ENCODE measurements at places on chromosomes 2 and 18.

DNA sequence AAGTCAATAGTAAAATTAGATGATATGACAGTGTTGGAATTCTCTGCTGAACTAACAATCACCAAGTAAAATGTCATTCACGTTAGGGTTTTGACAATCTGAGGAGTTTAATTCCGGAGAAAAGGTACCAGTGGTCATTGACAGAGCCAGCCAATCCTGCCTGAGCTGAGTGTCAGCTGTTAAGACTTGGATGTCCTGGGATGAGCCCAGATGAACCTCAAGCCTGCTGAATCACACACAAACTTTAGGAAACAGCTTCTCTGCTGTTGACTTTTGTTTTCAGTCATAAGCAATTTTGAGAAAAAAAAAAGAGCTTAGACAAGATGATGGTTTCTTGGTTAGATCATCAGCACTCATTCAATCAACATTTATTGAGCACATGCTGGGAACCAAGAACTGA lies 600.0 kb upstream of the SLC39A10 start:
- no peak for DNase-seq

DNA sequence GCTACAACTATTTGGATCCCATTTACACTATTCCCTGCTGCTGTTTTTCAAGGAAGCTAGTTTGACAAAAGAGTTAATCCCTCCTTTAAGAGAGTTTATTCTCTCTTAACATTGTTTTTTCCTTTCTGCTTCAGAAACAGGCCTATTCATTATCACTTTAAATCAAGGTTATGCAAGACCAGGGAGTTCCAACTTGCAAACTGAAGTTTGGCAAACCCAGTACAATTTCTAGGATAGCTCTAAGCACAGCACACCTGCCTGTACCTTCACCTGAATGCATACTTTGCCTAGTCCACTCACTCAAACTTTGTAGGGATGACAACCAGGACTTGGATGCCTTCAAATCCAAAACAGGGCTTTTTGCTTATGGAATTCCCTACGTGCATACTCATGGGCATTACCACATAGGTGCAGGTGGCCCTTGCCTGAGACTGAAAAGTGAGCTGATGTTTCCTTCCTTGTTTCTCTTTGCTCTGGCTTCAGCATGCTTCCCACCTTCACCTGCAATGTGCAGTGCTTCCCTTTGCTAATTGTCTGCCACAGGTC lies 193.8 kb upstream of the MMADHC start:
- no peak for DNase-seq

GRCh38 chr2:15561574-15562344 lies 625 bp upstream of the NBAS start:
- DNase-seq, result peak; percentile 45

GRCh38 chr2:28451793-28452533 lies 43.9 kb upstream of the PLB1 start:
- DNase-seq, result no peak

DNA sequence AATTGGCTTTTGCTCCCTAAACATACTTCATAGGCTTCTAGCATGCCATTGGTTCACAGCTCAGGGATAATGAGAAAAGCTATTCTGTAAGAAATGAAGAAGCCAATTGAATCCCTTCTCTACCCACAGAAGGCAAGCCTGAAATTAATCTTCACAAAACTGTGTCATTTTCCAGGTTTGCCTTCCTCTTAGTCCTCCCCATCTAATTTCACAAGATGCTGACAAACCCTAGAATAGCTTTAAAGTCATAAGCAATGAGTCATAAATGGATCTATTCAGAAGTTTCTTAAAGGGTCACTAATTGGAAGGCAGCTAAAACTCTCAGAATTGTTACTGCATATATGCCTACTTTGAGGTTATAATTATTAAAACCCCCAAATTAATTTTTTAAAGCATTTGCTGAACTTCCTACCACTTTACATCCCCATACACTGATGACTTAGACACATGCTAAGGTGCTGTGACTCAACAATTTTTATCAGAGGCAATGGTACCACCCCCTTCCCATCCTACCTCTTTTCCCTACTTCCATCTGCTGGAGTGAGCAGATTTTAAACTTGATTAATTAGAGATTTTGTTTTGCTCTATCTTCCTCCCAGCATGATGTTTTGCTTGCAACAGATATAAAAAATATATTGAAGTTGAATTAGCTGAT lies 51.3 kb upstream of the NABP1 start:
- DNase-seq, result no peak

DNA sequence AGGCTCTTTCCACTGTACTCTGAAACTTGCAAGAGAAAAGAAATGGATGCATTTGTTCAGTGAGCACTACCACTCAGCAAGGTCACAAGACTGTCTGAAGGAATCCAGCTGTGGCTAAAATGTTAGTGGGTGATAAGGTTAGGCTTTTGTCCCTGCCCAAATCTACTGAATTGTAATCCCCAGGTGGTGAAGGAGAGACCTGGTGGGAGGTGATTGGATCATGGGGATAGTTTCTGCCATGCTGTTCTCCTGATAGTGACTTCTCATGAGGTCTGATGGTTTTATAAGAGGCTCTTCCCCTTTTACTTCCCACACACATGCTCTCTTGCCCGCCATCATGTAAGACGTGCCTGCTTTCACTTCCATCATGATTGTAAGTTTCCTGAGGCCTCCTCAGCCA lies 68.2 kb downstream of the ZNF385B start:
- DNase-seq, result no peak

DNA sequence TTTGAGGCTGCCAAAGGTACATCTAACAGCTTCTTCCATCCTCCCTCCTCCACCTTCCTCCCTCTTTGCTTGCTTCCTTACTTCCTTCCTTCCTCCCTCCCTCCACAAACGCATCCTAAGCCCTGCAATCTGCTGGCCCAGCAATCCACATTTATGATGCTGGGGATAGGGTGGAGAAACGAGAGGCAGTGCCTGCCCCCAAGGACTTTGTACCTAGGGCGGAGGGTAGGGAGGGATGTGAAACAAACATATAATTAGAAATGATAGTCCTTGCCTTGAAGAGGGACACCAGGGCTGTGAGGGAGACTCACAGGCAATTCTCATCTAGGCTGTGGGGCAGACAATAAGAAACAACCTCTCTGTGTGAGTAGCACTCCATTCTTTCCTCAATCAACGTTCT lies 188.3 kb downstream of the ANKRD30B start:
- no peak for DNase-seq

DNA sequence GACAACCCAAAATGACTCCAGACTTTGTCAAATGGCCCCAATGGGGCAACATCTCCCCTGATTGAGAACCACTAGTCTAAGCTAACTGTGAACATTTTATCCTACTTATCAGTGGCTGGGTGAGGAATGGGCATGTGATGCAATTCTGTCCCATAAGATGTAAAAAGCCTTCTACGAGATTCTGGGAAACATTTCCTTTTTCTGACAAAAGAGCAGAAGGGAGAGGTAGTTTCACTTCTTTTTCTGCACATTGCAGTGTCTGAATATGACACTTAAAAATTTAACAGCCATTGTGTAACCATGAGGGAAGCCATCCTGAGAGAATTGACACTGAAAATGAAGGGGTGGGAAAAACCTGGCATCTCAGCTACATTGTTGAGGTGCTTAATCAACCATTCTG lies 17.3 kb upstream of the MARCHF4 start:
- DNase-seq, result no peak

DNA sequence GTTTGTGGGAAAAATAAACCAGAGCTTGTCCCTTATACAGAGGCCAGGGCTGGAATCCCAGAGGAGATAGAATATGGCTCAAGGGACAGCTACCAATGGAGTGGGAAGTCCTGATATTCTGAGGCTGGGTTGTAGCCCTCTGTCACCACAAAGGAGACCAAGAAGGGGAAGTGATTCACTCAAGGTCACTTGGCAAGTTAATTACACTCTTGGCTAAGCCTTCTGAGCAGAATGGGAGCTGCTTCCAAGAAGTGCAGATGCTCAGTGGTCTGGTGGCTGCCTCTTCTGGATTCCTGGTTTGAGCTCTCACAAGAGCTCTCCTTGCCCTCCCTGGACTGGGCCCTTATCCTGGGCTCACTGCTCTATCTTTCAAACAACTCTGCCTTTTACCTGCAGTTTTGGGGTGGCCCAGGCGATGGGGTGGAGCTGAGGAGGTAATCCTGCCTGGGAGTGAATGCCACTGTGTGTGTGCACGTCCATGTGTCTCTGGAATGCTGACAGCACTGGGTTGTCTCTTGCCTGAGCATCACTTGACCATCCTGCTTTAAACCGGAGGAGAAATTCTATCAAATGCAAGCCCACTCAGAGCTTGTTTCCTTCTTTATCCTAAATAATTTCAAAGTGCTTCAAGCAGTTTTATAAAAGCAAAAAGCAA lies 168.2 kb downstream of the KCNS3 start:
- DNase-seq, result no peak

GRCh38 chr2:14675489-14675888 lies 43.0 kb downstream of the LRATD1 start:
- DNase-seq, result no peak

- DNase-seq, result no peak
Measured at GRCh38 chr2:20016346-20016745, 3.9 kb upstream of the MATN3 start.

GRCh38 chr2:236262238-236262637 lies 2.0 kb downstream of the ASB18 start:
- DNase-seq, result no peak

- DNase-seq, result no peak
Measured at GRCh38 chr2:165401285-165401852, 68.1 kb upstream of the CSRNP3 start.

DNA sequence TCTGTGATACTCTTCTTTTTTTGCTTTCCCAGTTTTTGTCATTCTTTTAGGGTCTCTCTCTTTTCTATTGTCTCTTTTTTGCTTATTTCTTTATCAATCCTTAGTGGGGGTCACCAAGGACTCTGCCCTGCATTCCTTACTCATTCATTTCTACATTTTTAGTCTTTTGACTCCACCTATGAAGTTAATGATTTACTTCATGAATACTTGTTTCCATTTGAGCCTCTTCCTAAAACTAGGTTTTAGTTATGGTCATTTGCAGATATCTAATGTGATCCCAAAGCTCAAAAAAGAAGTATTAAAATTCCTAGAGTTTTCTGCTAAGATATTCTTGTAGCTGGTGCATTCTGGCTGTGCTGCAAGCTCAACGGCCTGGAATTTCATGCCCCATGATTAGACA lies 149.3 kb upstream of the AQP4 start:
- no peak for DNase-seq

DNA sequence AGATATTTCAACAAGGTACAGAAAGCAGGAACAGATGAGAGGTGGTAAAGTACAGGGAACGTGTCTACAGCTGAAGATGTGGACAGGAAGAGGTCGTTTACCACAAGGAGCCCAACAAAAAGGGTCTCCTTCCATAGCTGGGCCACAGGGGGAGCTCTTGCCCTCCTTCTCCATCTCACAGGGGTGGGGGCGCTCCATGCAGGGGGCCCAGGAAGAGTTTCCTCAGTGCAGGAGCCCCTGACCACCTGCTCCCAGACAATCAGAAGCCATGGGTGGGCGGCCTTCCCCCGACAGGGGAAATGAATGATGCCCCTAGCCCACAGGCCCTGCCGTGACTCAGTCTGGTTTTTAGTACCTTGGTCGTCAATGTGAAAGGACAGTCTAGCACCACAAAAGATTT lies 163.6 kb upstream of the ZNF516 start:
- no peak for DNase-seq

- DNase-seq, result no peak
Measured at GRCh38 chr18:7590826-7591560, 23.9 kb downstream of the PTPRM start.

DNA sequence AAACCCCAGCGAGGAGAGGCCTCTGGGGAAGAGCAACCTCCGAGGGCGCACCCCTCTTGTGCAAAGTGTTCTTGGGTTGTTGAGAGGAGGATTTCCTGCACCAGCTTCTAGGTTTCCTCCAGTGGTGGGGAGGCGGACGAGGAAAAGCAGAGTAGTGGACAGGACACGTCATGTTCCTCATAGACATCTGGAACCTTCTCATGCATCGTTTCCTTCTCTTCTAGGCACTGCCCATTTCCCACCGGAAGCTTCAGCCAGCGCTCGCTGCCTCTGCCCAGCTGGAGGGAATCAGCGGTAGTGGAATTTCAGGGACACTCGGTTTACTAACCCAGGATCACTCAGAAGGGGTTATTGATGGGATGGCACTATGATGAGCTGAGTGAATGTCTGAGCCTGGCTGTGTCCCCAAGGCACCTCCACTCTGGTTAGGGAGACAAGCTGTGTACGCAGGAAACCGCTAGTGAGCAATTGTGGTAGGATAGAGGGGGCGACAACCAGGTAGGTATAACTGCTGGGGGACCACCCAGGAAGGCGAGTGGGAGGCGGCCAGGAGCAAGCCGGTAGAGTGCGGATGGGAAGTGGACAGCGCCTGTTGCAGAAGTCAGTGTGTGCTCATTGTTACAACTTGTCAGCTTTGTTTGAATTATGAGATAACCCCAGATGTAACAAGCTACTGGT lies 960 bp upstream of the APOB start:
- no peak for DNase-seq

- DNase-seq, result no peak
Measured at GRCh38 chr2:40451918-40452605, at the start of gene SLC8A1. Gene SLC8A1, minus strand, starts transcription at chr2:40452090.

DNA sequence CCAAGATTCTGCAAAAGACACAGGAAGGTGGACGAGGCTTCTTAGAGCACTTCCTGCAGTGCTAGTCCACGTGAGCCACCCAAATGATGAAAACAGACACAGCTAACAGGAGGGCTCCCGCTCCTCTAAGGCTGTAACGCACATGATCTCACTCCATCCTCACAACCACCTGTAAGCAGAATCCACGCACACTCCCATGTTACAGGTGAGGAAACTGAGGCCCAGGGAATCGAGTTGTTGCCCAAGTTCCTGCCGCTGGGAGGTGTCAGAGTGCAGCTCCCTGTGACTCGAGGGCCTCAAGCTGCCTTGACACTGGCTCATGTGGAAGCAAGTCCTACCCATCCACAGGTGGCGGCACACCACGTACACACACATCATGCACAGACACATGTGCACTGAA lies 4.4 kb downstream of the DNMT3A start:
- DNase-seq, result no peak

GRCh38 chr2:168482269-168482668 lies 26.2 kb downstream of the CERS6 start:
- no peak for DNase-seq

GRCh38 chr18:40415176-40415791 lies 1539.8 kb upstream of the PIK3C3 start:
- DNase-seq, result no peak

- DNase-seq, result no peak
Measured at GRCh38 chr2:218145124-218145523, 19.3 kb downstream of the CXCR2 start.

GRCh38 chr2:130390460-130391057 lies 34.7 kb downstream of the PTPN18 start:
- DNase-seq, result no peak

All from activated naive CD4-positive, alpha-beta T cell treated with anti-CD3 and anti-CD28 coated beads, Interleukin-2, amount 50 U/mL, for 16 hours (primary cell).